ENCODE measurements at places on chromosomes 11 and 22. TPM values are rescaled to one million over a fixed set of nuclear protein-coding genes. Genes with fewer than 3 reads are reported as not detected.

The CARD10 gene
- total RNA-seq: 5.8 TPM

The P2RY2 gene
- 9.5 TPM for total RNA-seq

- no peak for DNase-seq
Observed at GRCh38 chr11:77040889-77041288, 6.7 kb downstream of the B3GNT6 start.

GRCh38 chr11:133305208-133305956, 226.9 kb downstream of the OPCML start:
- no peak for DNase-seq

- peak; percentile 83 for DNase-seq
Observed at GRCh38 chr22:44172370-44173108, 8.2 kb upstream of the PARVG start.
